RKO (cell line): ENCODE measurements at places on chromosomes 2 and 18.

DNA sequence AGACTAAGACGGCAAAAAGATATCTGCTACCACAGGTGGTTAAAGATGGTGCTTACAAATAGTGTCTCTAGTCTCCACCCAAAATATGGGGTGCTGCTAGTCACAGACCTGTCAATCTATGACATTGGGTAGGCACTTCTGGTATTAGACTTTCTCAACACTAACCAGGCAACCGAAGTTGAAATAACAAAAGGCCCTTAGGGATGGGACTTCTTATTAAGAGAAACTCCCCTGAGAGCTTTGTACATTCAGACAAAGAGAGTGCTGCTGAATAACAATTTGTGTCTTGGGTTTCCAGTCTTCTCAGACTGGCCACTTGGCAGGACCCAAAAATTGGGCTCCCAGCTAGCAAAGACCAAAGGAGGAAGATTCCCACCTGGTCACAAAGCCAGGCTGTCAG, 310.0 kb downstream of the CNTNAP5 start:
- no peak for DNase-seq

- DNase-seq: peak; percentile 46
These were observed 21.1 kb upstream of the CHMP3 start for GRCh38 chr2:86584151-86584913.

- no peak for DNase-seq
These were observed 54.2 kb downstream of the MDH1 start for GRCh38 chr2:63642946-63643345.

DNA sequence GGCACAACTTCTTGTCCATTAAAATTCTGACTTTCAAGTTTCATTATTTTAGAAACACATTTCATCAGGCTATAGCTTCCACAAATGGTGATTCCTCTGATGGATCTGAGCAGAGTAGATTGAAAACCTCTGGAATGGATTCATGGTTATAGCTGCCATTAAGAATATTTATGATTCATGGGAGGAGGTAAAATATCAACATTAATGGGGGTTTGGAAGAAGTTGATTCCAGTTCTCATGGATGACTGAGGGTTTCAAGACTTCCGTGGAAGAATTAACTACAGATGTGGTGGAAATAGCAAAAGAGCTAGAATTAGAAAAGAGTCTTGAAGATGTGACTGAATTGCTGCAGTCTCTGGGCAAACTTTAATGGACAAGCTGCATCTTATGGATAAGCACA, 797.4 kb downstream of the SUCLG1 start:
- DNase-seq: no peak

DNA sequence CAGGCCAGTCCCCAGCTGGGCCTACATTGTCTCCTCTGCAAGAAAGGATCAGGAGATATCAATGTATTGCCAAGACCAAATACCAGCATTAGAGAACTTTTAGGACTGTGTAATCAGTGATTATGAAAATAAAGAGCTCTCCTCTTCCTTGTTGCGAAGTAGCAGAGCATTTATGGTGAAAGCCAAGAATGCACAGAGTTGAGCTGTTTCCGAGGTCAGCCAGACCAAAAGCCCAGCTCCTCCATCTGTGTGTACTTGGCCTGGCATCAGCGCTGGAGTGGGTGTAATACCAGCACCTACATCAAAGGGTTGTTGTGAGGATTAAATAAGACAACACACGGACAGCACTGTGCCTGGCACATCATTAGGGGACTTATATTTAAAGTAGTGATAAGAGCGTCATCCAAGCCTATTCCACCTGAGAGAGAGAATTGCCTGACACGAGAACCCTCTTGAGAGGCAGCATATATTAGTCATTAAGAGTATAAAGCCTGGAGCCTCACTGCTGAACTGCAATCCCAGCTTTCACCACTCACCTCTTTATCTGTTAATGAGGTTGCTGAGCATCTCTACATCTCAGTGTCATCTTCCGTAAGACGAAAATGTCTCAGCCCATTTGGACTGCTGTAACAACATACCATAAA, 7.4 kb upstream of the SLC16A14 start:
- peak; percentile 45 for DNase-seq

GRCh38 chr18:6604573-6604941, 125.0 kb upstream of the ARHGAP28 start:
- DNase-seq: no peak

DNA sequence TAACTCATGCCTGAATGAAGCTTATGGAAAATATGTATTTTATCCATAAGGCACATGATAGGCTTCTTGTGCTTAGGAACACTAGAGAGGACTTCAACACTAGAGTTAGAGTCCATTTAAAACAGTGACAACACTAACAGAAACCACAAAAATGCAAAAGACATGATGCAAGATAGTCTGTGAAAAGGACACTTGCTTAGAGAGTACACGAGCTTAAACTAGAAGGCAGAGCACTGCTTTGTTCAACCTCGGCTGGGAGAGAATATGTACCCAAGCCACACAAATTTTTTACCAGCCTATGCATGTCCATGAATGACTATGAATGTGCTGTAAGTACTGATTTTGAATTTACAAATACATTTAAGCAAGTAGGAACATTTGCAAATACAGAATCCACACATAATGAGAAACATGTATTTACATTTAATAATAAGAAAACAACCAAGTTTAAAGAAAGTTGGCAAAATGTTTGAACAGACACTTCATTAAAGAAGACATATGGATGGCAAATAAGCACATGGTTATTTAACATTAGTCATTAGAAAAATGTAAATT, 130.6 kb downstream of the SPOPL start:
- DNase-seq: no peak

- no peak for DNase-seq
These were observed 33.9 kb downstream of the STAT1 start for GRCh38 chr2:190979906-190980629.

- DNase-seq: no peak
These were observed 22.7 kb upstream of the RNF103 start for GRCh38 chr2:86646329-86646728.

- peak; percentile 88 for DNase-seq
These were observed 35.7 kb downstream of the C18orf63 start for GRCh38 chr18:74351354-74351753.

DNA sequence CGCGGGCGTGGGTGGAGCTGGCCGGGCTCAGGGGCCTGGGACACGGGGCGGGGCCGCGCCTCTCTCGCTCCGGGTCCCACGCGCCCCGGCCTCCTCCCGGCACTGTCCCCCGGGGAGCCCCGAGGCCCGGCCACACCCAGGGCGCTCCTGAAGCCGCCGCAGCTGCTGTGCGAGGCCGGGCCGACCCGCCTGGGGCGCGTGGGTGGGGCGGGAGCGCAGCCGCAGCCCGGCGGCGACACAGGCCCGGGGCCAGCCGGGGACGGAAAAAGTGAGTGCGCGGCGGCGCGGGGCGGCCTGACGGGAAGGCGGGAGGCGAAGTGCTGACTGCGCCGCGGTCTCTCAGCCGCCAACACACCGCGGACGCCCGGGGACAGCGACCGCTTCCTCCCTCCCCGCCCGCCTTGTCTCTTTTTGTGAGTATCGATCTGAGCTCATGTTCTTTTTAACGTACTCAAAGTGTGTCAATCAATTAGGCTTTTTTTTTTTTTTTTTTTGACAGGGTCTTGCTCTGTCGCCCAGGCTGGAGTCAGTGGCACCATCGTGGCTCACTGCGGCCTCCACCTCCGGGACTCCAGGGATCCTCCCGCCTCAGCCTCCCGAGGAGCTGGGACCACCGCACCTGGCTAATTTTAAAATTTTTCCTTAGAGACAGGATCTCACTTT, 14.5 kb downstream of the PDCD1 start:
- DNase-seq: peak; percentile 72

- DNase-seq: no peak
These were observed 44.3 kb downstream of the SPRED2 start for GRCh38 chr2:65388051-65388531.

DNA sequence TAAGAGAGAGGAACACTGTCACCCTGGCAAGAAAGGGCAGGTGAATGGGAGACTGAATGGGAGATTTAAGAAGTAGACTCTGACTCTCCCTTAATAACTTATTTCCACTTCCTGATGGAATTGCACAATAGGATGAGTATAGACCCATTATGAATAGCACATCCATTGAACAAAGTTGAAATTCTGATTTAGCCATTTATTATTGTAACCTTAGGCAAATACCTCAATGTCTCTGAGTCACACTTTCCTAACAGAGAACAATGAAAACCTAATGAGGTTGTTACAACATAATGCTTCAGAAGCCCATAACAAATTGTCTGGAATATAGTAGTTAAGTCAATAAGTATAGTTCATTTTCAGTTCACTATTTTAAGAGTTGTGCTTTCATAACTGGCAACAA, 78.9 kb downstream of the NRXN1 start:
- no peak for DNase-seq

GRCh38 chr2:172749388-172749787, 13.7 kb downstream of the RAPGEF4 start:
- DNase-seq: no peak

GRCh38 chr18:74880706-74881278, 283.1 kb downstream of the ZNF407 start:
- DNase-seq: no peak

- no peak for DNase-seq
These were observed 73.1 kb downstream of the MEMO1 start for GRCh38 chr2:31937741-31938140.

DNA sequence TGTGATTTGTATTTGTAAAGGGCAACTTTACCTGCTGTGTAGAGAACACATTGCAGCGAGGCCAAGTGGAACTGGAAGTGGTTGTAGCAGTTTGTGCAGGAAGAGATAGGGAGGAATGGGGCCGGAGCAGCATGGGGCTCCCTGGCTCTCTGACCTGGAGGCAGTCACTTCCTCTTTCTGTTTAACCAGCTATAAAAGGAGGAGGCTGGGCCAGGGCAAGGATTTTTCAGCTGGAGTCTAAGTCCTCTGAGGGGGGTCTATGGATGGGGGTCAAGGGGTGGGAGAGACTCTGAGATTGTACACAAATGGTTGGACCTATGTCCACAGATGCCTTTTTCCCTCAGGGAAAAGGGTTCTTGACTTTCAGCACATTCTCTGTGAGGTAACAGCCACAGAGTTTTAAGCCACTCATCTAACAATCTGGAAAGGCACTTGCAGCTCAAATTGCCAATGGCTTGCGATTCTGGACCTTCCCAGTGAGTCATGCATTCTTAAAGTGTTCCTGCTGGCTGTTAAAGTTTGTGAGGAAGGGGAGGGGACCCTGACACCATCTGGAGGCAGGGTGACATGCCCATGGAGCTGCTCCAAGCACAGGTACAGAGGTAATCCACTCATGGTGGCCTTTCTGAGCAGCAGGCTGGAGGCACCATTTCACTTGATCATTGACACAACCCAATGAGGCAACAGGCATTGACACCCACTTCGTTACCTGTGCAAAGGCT, 347.0 kb downstream of the CYRIA start:
- no peak for DNase-seq

- no peak for DNase-seq
These were observed 56.0 kb downstream of the CDH2 start for GRCh38 chr18:28120828-28121515.

GRCh38 chr2:3639015-3639630, 18.9 kb upstream of the ALLC start:
- DNase-seq: no peak

GRCh38 chr18:35284841-35285240, 5.2 kb downstream of the ZSCAN30 start:
- DNase-seq: no peak

GRCh38 chr2:42076357-42077225, 28.8 kb downstream of the PKDCC start:
- DNase-seq: no peak

GRCh38 chr2:113854970-113855740, 34.7 kb upstream of the ACTR3 start:
- DNase-seq: no peak

DNA sequence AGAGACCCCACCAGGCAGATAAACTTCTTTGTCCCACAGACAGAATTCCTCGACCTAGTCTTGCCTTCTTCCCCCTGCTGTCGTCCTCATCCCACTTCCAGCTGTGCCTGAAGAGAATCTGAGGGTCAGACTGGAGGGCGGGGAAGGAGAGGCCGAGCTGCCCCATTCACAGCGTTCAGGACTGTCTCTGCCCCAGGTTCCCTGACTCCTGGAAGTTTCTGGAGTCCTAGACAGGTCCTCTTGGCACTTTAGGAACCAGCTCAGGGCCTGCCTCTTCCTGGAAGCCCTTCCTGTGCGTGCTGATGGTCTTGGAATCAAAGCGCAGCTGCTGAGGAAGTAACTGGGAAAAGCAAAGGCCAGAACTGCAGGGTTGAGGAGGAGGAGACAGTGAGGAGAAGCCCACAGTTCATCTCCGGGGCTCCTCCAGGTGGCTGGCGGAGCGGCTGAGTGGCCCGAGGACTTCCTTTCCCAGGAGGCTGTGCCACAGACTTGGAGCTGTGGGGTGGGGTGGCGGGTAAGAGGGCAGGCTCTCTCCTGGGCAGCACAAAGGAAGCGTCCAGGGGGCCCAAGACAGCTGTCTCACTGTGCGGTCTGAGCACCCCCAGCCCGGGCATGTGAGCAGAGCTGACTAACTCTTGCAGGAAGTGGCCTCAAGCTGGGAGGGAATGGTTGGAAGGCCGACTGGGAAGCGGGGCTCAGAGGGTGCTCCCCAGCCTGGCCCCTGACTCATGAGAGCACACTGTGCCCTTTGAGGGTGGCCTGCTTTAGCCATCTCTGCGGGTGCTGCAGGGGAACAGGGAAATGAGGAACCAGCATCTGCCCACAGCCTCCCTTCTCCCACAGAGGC, 39.5 kb downstream of the SDC1 start:
- peak; percentile 15 for DNase-seq

- DNase-seq: peak; percentile 54
These were observed 16.3 kb upstream of the GTF2A1L start for GRCh38 chr2:48601349-48601748.

DNA sequence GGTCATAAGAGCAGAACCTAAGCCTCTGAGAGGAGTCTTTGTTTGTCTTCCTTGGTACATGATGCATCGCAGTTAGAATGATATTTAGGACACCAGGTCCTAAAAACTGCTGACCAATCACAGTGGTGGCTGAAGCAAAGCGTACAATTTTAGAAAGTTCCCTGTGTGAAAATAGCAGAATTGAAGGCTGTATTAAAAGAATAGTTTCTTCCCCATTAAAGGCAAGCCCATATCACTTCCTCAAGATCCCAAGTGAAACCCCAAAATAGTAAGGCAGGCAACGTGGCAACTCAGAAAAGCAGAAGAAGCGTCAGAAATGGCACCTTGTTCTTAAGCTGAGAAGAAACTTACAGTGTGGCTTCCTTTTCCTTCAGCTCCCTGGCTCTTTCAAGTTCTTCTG, 154.8 kb upstream of the PGAP1 start:
- DNase-seq: no peak

DNA sequence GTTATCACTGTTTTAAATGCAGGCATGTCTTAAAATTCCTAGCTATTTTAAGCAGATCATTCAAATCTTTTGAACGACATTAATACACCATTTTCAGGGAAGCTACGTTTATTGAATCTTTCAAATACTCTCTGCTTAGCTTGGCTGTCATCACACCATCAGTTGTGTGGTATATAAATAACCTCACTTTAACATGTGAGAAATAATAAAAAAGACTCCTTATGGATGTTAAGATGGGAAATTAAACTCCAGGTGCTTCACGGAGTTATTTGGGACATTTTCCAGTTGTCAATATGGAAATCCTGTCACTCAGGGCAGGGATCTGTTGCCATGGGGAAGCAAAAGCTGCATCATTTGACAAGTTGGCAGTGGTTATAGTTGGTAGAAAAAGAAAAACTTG, 649.2 kb upstream of the CDH2 start:
- no peak for DNase-seq

- peak; percentile 22 for DNase-seq
These were observed 550.1 kb downstream of the SPAG16 start for GRCh38 chr2:213834331-213834730.

- DNase-seq: no peak
These were observed 2.1 kb upstream of the PXDN start for GRCh38 chr2:1746174-1747064.

- no peak for DNase-seq
These were observed 13.6 kb downstream of the DHRS9 start for GRCh38 chr2:169082995-169083394.

GRCh38 chr2:152411154-152411553, 76.2 kb downstream of the FMNL2 start:
- DNase-seq: no peak
